ENCODE measurements at places on chromosomes 3 and 15.

- no peak for DNase-seq
These were observed 420.3 kb downstream of the NAALADL2 start for GRCh38 chr3:175279457-175279856.

DNA sequence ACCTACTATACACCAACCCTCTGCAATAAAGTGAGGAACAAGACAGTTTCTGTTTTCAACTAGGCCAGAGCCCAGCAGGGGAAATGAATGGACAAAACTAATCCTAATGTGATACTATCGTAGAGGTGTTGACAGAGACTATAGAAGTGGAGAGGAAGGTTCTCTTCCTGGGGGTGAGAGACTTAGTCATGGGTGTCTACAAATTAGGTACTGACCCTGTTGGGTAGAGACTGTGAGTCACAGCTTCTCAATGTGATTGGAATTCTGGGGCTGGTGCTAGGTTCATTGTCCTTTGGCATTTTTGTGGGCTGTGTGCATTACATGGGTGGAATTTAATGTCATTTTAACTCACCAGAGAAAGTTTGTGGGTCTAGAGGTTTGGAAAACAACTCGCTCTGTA, 79.3 kb downstream of the ADAMTSL3 start:
- no peak for DNase-seq

DNA sequence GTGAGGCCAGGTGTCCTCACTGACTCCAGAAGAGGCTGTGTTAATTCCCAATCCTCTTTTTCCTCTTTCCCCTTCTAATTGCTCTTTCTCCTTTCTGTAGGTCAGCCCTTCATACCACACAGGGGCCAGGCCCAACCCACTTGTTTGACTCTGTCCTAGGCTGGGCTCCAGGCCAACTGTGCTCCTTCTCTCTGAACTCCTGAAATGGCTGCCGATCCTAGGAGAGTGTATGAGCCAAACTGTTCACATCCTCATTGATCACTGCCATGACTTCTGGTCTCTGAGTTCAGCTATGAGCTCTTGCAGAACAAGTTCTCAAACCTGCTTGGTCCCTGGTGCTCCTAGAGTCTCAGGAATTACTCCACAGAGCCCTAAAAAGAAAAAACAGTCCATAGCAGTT, 145.1 kb downstream of the VGLL4 start:
- DNase-seq = no peak

- no peak for DNase-seq
These were observed 529.3 kb downstream of the MECOM start for GRCh38 chr3:169134194-169134593.

GRCh38 chr3:28042707-28043106, 198.7 kb upstream of the CMC1 start:
- no peak for DNase-seq

DNA sequence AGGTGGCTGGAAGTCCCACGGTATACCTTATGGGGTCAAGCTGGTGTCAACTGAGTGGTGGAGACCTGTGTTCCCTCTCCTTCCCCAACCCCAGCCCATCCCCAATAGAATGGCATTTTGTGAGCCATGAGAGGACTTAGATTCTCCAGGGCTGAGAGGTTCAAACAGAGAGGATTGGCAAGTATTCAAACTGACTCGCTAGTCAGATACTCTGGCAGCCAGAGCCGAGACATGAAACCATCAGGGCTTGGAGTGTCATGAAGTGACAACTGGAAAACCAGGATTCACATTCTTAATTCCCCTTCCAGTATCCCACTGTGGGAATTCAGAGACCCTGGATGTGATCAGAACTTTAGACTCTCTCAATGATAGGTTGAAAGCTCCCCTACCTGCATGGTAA, 159.4 kb upstream of the SNTN start:
- no peak for DNase-seq

- DNase-seq = no peak
These were observed 26.3 kb downstream of the ARHGEF3 start for GRCh38 chr3:56775445-56775837.

GRCh38 chr3:63387568-63387967, 109.5 kb downstream of the SYNPR start:
- DNase-seq = no peak

DNA sequence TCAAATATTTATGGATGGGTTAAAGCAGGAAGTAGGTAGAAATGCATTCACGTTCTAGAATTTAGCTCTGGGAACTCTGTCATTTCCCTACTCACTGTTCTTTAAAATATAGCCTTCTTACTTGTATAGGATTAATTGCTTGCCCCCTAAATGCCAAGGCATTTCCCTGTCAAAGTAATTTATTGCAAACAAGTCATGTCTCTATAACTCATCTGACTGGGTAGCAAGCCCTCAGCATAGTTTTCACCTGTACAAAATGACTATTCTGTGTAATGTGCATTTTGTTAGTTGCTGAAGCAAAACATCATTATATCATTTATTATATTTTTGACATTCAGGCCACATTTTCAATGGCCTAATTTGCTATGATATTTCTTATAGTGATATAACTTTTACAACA, 1308.2 kb upstream of the EPHA6 start:
- DNase-seq = no peak

GRCh38 chr15:63915209-63915872, 81.6 kb upstream of the HERC1 start:
- DNase-seq = no peak

DNA sequence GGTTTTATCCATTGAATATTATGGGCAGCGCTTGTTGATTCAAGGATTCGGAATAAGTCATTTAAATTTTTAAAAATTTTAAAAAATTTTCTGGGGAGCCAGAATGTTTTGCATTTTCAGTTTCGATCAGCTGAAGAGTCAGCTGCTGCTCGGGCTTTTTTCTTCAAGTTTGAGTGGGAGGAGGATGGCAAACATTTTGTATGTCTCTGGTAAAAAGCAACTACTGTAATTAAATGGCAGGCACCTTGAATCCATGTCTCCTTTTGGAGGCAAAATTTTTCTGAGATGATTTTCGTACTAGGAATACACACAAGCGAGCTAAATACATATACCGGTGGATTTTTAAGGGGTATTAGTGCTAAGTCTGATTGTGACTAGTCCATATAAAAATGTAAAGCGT, 612 bp downstream of the C3orf38 start:
- no peak for DNase-seq

DNA sequence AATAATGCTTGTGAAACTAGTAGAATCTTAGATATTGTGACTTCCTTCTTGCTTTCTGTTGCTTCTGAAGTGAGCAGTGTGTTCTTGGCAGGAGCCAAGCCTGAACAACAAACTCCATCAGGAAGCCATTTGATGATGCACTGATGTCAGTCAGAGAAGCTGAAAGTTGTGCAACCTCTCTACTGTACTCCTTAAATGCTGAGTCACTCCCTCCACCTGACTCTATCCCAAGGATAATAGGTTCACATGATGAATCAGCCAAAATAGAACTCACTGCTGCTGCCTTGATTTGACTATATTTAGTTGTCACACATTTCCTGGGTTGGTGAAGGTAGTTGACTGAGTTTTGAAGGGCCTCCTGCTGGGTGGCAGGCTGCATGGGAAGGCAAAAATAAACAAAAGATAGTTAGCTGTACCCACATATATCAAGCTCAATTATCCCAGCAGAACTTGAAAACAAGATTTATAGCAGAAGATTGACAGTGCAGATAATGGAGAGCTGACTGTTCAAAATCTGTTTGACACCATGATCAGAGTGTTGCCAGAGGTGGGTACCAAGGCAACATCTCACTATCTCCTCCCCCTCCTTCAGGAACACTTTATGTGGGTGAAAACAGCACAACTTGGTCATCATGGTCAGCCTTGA, 328.4 kb upstream of the DPH6 start:
- DNase-seq = no peak

GRCh38 chr3:67495751-67496150, 158.7 kb downstream of the SUCLG2 start:
- DNase-seq = no peak

DNA sequence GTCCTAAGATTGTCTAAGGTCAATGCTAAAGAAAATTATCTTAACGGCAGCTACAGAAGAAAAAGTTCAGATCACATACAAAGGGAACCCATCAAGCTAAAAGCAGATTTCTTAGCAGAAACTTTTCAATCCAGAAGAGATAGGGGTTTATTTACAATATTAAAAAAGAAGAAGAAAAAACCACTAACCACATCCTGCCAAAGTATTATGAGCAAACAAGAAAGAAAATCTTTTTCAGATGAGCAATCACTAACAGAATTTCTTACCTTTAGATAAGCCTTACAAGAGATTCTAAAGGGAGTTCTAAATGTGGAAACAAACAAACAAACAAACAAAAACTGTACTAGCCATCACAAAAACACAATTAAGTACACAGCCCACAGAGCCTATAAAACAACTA, 1015.8 kb upstream of the EPHA6 start:
- no peak for DNase-seq

DNA sequence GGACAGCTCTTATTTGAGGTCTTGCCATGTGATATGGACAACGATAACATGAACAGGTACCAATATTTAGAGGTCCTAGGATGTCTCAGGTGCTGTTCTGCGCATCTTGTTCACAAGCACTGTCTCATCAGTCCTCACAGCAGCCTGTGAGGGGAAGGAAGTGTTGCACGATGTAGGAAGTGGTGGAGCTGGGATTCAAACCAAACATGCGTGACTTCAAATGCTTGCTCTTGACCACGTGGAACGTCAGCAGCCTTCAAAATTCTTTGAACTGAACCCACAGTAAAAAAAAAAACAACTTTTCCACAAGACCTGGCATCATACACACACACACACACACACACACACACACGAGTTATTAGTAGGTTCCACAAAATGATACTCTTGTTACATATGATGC, 153.4 kb upstream of the SMAD3 start:
- no peak for DNase-seq

DNA sequence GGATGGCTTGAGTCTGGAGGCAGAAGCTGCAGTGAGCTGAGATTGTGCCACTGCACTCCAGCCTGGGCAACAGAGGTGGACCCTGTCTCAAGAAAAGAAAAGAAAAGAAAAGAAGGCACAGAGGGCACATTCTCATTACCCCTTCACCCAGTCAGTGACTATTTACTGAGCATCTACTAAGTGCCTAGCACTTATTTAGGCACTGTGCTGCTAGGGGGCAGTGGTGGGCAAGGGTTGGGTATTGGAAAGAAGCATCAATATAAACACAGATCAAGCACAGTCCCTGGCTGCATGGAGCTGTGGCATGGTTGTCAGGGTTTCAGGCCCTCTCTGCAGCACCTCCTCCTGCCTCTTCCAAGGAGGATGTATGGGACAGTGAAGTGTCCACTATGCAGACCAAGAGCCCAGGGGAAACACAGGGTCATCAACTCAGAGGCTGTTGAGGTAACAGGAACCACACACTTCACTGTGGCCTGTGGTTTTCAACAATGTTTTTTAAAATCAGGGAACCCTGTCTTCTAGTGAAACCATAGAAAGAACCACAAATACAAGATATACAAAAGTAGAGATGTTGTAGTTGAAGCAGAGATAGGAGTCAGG, 138.5 kb downstream of the RAB11A start:
- DNase-seq = no peak

- DNase-seq = no peak
These were observed 103.8 kb upstream of the CHRM5 start for GRCh38 chr15:33864360-33865075.

DNA sequence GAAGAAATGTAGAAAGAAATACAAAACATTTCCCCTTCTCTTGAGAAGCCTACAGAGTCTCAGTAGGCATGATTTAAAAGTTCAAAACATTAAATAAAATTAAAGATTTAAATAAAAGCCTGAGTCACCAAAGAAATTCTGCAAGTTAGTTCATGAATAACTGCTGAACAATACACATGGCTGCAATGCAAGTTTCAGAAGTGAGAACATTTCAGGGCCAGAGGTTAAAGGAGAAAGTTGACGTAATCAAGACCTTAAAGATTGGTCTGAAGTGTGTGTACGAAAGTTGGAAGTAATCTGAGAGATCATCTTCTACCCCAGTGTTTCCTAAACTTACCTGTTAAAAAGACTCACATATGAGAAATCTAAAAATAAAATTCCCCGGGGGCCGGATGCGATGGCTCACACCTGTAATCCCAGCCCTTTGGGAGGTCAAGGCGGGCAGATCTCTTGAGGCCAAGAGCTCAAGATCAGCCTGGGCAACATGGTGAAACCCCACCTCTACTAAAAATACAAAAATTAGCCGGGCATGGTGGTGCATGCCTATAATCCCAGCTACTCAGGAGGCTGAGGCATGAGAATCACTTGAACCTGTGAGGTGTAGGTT, 108.7 kb upstream of the PHLDB2 start:
- DNase-seq = no peak

DNA sequence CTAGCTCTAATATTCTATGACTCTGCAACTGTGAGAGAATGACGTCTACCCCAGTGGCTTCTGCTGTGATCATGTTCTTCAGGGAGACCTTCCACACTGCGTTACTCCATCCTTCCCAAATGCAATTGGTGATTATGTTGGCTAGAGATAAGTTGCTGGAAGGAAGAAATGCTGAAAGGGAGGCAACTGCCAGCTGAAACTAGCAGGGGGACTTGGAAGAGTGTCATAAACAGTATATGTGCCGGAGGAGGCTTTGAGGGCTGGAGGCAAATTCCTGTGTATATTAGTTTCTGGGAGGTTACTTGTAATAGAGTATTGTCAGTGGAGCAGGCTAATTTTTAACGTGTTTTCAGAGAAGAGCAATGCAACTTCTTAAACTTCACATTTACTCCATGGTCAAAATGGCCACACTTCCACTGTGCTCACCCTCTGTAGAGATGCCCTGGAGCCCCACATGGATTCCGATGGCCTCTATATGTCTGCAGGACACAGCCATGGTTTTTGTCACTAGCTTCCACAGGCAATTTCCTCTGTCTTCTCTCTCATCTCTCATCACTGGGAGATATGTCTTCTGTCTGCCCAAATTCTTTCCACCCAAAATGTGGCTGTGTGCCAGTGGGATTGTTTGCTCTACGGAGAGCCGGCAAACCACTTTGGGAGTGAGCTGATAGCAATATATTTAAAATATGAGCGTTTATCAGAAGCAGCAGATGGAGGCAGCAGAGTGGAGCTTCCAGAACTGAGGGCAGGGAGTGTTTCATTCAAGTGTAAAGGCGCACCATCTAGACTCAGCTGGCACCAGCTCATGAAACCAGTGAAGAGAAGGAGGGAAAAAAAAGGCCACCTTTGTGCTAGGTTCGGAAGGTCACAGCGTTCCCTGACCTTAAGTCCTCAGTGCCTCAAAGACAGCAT, 13.3 kb upstream of the CD47 start:
- DNase-seq = no peak

GRCh38 chr15:48469271-48469670, 138.0 kb downstream of the DUT start:
- no peak for DNase-seq

DNA sequence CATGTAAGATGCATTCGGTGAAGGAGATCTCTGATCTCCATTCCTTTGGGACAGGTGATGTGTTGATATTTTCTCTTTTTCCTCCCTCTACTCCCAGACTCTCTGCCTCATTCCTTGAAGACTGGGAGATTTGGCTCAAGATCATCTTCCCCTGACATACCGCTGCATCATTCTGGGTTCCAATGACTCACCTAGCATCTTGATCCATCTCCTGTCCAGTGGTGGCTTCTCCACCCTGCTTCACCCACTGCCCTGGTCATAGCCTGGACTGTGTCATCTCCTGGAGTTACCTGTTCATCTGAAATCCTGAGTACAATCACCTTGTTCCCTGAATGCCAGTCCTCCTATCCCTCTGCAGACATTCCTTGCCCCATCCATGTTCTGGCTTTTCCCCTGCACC, 57.4 kb upstream of the TRAK1 start:
- no peak for DNase-seq
